Activated naive CD4-positive, alpha-beta T cell (primary cell): ENCODE measurements at places on chromosomes 4 and X.

DNA sequence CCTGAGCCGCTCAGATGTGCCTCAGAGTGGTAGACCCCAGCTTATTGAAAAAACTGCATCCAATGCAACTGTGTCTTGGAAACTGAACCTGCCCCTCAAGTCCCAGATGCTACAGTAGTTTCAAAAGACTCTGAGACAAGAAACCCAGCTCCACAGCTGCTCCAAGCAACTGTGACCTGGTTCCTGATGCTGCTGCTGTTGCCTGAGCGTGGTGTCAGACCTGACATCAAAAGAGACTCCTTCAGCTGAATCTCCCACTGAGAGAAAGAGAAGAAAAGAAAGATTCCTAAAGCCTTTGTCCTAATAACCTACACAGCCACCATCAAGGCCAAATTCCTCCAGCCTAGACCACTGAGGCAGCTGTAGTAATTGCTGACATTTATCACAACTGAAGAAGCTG, 630.1 kb downstream of the STIM2 start:
- no peak for DNase-seq

DNA sequence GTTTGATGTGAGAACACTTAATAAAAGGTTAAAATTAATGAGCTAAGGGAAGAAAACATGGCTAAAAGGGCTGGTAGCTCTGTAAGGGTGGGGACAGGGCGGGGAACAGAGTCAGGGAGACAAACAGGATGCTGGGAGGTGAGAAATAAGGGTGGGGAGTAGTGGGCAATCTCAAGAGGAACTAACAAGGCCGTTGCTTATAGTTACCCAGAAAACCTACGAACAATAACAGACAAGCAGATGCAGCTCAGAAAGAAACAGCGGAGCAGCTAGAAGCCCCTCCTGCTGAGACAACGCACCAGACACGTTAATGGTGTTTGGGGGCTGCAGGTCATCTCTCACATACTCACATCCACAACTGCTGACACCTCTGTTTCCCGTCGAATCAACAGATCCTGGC, 9.7 kb upstream of the KLF3 start:
- DNase-seq: no peak

DNA sequence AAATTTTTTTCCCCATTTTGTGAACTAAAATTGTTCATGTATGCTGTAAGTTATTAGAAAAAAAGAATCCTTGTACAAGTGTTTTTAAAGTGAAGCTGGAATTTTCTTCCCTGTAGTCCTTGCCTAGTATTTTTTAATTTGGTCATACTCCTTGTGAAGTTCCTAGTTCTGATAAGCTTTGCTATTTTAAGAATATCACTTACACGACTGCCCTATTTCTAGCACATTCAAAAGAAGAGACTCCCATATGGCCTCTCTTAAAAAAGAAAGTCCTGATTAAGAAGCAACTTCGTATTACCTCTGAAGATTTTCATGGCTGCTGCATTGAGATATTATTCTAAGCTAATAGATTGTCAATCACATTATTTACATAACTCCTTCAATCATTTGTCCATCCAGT, 87.2 kb downstream of the KLHL8 start:
- no peak for DNase-seq

DNA sequence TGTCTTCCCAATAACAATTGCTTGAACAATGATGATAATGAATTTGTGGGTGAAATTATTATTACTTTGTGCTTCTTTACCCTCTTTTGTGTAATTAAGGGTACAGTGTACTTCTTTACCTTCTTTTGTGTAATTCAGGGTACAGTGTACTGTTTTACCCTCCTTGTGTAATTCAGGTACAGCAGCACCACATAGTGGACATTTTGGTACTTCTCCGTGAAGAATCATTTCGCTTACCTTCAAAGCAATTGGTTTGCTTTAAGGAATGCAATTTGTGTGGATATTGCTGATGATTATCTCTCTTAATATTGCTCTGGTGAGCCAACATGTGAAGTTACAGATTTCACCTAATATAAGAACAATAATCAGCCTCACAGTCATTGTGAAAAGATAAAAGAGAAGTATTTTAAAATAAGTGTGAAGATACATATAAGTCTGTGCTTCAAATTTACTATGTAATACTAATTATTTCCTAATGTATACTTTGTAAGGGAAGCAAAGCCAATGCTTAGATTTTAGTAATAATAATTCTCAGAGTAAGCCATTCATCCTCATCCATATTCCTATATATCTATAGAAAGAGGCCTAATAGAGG, 27.2 kb upstream of the SEC24B start:
- DNase-seq: no peak

GRCh38 chrX:79140731-79141130, 3.8 kb upstream of the GPR174 start:
- DNase-seq: no peak

- no peak for DNase-seq
Observed at GRCh38 chr4:3477750-3478430, 14.8 kb downstream of the DOK7 start.

DNA sequence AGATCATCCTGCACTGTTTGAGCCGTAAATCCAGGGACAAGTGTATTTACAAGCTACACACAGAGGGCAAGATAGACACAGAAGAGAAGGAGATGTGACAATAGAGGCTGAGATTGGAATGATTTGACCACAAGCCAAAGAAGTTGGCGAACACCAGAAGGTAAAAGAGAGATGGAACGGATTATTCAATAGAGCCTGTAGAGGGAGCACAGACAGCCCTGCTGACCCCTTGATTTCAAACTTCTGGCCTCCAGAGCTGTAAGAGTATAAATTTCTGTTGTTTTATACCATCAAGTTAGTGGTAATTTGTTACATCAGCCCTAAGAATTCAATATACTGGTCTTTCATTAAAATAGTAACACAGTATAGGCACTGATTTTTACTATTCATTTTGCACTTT, 447.8 kb downstream of the FAT4 start:
- no peak for DNase-seq

DNA sequence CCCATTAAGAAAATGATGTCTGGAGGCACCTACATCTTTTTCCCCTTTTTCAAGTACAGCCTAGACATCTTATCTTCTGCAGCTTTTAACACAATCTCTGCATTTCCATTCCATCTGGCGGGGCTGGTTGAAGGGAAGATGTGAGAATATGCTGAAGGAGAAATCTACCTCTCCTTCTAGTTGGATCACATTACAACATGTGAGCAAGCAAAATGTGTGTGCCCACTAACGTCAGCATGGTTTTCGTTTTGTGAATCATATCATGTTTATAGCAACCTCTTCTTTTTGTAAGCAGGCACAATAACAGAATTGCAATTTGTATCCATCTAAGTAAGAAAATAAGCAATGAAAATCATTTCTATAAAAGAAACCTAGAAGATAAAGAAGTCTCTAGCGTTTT, 28.9 kb upstream of the MID1 start:
- DNase-seq: no peak

- no peak for DNase-seq
Observed at GRCh38 chr4:83036991-83037665, 2.1 kb downstream of the COPS4 start.

DNA sequence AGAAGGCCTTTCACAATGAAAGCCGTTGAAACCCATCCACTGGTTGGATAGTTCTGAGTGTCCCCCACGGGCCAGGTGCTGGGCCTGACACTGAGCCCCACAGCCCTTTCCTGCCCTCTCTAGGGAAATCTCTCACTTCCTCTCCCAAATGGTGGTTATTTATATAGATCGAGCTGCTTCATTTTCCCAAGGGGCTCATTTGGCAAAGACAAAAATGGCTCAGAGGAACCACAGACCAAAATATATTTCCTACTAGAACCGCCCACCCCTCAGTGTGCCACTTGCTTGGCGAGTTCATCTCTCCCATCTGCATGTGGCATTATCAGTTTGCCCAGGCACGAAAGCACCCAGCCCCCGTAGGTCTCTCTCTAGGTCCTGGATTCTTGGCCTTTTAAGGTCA, 53.3 kb upstream of the STIM2 start:
- no peak for DNase-seq

DNA sequence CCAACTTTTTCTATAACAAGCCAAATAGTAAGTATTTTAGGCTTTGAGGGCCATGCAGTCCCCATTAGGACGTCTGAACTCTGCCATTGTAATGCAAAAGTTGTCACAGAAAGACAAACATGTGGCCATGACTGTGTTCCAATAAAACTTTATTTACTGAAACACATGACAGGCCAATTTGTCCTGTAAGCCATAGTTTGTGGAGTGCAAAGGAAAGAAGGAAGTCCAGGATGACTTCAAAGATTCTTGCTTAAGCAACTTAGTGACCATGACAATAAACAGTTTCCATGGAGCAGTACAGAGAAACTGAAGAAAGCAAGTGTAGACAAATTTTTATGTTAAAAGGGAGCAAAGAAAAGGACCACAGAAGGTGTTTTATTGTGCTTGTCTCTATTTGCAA, 35.0 kb upstream of the MYOZ2 start:
- DNase-seq: no peak

DNA sequence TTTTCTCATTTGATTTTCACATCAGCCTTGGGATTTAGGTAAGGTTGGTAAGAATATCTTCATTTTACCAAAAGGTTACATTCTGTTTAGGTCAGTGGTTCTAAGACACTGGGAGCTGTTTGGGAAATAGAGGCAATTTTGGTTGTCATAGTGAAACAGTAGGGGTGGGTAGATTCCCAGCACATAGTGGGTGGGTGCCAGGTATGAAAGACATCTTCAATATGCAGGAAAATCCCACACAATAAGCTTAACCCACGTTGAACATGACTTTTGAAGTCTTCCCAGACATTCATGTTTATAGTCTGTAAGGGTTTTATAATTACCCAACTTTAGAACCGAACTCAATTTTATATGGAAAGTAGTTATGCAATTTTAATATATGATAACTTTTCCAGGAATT, 249.6 kb downstream of the SNCA start:
- no peak for DNase-seq

DNA sequence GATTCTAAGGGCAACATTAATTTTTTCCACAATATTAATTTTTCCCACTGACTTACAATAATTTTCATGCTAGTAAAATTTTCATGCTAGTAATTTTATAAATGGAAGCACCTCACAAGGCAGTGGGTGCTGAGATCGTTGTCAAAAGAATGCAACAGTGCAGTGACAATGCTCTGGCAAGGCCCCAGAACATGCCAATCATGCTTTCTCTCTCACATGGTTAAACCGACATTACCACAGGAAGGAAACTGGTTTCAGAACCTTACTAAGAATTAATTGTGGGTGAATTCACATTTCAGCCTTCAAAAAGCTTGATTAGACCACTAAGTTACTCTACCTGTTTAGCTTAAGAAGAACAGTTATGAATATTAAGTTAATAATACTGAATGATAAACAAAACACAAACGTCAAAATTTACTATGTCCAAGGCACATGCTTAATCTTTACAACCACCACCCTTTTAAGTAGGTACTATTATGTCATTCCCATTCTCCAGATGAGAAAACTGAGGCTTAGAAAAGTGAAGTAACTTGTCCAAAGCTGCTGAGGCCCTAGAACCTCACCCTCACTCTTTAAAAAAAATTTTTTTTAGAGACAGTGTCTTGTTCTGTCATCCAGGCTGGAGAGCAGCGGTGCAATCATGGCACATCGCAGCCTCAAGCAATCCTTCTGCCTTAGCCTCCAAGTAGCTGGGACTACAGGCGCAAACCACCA, 10.0 kb upstream of the OPHN1 start:
- no peak for DNase-seq

GRCh38 chrX:17859609-17860178, 1.4 kb downstream of the RAI2 start:
- no peak for DNase-seq

GRCh38 chrX:29952016-29952415, 263.3 kb upstream of the MAGEB2 start:
- DNase-seq: no peak

- no peak for DNase-seq
Observed at GRCh38 chr4:158861281-158861680, 92.5 kb downstream of the FNIP2 start.

GRCh38 chrX:109264878-109265277, 217.0 kb downstream of the GUCY2F start:
- no peak for DNase-seq

- DNase-seq: no peak
Observed at GRCh38 chrX:82765811-82766210, 742.3 kb upstream of the POU3F4 start.

GRCh38 chr4:82968972-82969371, 41.7 kb downstream of the LIN54 start:
- DNase-seq: no peak

GRCh38 chr4:8129136-8129535, 29.5 kb downstream of the ABLIM2 start:
- no peak for DNase-seq

GRCh38 chr4:26857278-26858034, 3.2 kb upstream of the STIM2 start:
- DNase-seq: peak; percentile 86

DNA sequence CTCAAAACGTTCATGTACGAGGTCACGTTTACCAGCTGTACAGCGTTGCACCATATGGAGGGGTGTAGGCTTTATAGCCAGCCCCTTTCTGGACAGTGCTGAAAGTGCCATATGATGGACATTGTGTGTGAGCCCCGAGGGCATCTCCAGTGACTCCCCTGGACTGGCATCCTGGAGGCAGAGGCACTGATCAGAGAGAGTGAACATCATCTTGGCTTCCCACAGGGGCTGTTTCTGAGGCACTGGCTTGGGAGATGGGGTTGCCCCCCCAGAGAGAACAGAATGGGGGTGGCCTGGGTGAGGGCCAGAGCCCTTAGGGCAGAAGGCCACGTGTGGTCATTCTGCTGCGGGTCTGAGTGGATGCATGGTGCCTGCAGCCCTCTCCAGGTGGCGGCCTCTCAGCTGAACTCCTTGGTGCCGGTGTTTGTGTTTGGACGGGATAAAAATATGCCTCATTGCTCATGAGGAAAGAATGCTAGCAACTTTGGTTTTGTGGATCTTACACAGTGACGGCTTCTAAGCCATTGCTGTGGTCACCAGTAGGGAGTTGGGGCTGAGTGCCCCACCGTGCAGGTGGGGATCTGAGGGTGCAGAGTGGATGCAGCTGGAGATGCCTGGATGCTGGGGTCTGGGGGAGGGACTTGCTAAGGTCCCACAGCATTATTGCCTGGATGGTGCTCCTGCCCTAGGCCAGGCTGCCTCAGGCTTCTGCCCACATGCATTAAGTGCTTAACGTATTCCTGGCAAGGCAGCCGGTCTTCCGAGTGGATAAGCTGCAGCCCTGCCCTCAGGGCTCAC, 3.4 kb downstream of the WFS1 start:
- no peak for DNase-seq

- DNase-seq: no peak
Observed at GRCh38 chr4:153327247-153327646, 17.2 kb upstream of the MND1 start.

- no peak for DNase-seq
Observed at GRCh38 chrX:154117566-154117965, 20.0 kb upstream of the MECP2 start.

- no peak for DNase-seq
Observed at GRCh38 chrX:102042372-102043325, 82.8 kb upstream of the TCEAL2 start.

GRCh38 chr4:99847362-99847976, 30.8 kb downstream of the DAPP1 start:
- DNase-seq: no peak

- DNase-seq: no peak
Observed at GRCh38 chrX:69603566-69604194, 12.2 kb upstream of the EDA start.
